ENCODE measurements at places on chromosomes 16 and 17.

GRCh38 chr17:46793541-46793940, 25.0 kb downstream of the WNT3 start:
- DNase-seq: no peak

- no peak for DNase-seq
These were observed 33.5 kb upstream of the GOSR1 start for GRCh38 chr17:30443721-30444120.

DNA sequence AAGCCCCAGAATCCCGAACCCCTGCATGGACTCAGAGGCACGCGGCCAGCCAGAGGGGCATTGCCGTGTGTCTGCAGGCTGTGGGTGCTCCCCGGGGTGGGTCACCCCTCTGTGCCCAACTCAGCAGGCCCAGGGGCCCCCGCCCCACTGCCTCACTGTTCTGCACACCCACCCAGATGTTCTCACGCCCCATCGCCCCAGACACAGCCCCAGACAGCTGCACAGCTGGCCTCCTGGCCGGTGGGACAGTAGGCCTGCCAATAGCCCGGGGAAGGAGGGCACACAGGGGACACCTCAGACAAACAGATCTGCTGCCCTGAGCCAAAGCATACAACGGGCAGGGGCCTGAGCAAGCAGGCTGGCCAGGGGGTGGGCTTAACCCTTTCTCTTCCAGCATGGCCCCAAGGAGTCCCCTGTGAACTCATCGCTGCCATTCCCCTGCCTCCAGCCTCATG, 27.6 kb upstream of the NXPH3 start:
- no peak for DNase-seq

DNA sequence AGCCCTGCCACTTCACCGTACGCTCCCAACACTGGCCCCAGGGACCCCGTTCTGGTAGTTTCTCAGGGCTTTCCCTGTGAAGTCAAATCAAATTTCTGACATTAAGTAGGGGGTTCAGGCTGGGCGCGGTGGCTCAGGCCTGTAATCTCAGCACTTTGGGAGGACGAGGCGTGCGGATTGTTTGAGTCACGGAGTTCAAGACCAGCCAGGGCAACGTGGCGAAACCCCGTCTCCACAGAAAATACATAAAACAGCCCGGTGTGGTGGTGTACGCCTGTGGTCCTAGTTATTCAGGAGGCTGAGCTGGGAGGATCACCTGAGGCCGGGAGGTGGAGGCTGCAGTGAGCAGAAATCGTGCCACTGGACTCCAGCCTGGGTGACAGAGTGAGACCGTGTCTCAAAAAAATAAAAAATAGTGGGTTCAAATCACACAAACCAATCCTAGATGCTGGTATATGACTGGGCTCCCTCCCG, 632 bp downstream of the CYBC1 start:
- no peak for DNase-seq

- DNase-seq: no peak
These were observed 11.1 kb downstream of the NACA2 start for GRCh38 chr17:61579961-61580360.

GRCh38 chr17:50424996-50425681, 879 bp upstream of the ACSF2 start:
- no peak for DNase-seq
